ENCODE measurements at places on chromosomes 5 and 9. TPM values are rescaled to one million over a fixed set of nuclear protein-coding genes. Genes with fewer than 3 reads are reported as not detected.

CCDC187 gene
- total RNA-seq, result not detected

FAM174A gene
- total RNA-seq, result 3.1 TPM

PCDHGA3 gene
- not detected for total RNA-seq

TAF11L11 gene
- total RNA-seq, result not detected

DNM1 gene
- 0.77 TPM for total RNA-seq

FOXI1 gene
- total RNA-seq, result not detected

SLC6A18 gene
- not detected for total RNA-seq

PGGT1B gene
- total RNA-seq, result 37.4 TPM

PCDH1 gene
- not detected for total RNA-seq

COL15A1 gene
- total RNA-seq, result 0.05 TPM

ENTPD2 gene
- total RNA-seq, result not detected

CAVIN4 gene
- total RNA-seq, result not detected

PCDHAC1 gene
- not detected for total RNA-seq

TAF11L5 gene
- total RNA-seq, result not detected

SLC34A1 gene
- not detected for total RNA-seq

PCDHB6 gene
- not detected for total RNA-seq

C5orf63 gene
- total RNA-seq, result 9.4 TPM

RUSC2 gene
- 4.0 TPM for total RNA-seq

Measured in activated naive CD4-positive, alpha-beta T cell treated with anti-CD3 and anti-CD28 coated beads for 36 hours (primary cell).